ENCODE measurements at places on chromosomes 12 and 14.

GRCh38 chr12:111434049-111434448, 28.3 kb downstream of the SH2B3 start:
- H3K27me3 ChIP-seq = no peaks in the 10 kb centered on the region
- peak overlapping the region; percentile 81 for H3K4me3 ChIP-seq
- H3K4me1 ChIP-seq = peaks cover 86% of the 10 kb centered on the region
- peak overlapping the region; percentile 98 for H3K27ac ChIP-seq
- no peak for DNase-seq

DNA sequence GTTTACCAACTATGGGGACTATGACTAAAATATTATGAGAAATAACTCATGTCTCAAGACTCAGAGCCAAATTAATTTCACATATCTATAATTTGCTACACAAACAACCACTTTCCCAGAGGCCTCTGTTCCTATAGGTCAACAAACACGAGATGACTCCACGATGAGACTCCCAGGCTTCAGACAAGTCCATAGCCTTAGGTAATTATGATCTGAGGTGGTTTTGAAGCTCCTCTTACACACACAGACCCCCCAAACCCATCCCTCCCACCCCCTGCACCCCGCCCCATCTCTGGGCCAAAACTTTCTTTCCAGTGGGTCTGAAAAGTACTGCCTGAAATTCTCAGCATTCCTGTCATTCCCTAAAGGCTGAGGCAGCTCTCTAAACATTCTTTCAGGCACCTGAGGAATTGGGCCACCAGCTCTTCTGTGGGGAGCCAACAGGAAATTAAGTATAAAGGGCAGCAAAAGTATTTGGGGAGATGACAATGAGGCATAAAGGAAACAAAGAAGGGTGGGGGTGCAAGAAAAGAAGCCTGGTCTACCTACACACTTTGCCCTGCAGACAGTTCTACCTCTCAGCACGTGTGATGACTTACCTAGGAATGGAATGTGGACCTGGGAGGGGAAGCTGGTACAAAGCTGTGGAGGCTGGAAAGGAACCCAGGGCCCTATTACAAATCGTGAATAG, 143.6 kb downstream of the PAWR start:
- no peak for DNase-seq
- H3K4me1 ChIP-seq = no peaks in the 10 kb centered on the region
- H3K36me3 ChIP-seq = no peaks in the 10 kb centered on the region
- no peak overlapping the region for H3K27ac ChIP-seq

DNA sequence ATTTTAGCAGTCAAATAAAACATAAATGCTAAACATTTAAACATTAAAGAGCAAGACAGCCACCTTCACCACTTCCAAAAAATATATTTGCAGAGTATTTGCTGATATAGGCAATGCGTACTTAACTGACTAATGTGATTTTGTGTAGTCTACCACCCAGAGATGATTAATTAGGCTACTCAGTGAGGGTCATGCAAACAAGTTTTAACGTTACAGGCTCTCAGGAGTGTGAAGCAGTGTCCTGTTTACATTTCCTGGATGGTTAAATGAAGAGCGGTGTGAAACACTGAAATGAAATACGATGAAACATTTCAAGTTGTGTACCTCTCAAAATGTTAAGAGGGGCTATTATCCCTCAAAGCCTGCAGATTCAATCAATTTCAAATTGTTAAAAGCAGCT, 165.8 kb upstream of the LRIG3 start:
- no peak overlapping the region for H3K27ac ChIP-seq
- H3K36me3 ChIP-seq = no peaks in the 10 kb centered on the region
- no peaks in the 10 kb centered on the region for H3K27me3 ChIP-seq
- no peak overlapping the region for H3K4me3 ChIP-seq
- H3K4me1 ChIP-seq = no peaks in the 10 kb centered on the region
- DNase-seq = no peak

DNA sequence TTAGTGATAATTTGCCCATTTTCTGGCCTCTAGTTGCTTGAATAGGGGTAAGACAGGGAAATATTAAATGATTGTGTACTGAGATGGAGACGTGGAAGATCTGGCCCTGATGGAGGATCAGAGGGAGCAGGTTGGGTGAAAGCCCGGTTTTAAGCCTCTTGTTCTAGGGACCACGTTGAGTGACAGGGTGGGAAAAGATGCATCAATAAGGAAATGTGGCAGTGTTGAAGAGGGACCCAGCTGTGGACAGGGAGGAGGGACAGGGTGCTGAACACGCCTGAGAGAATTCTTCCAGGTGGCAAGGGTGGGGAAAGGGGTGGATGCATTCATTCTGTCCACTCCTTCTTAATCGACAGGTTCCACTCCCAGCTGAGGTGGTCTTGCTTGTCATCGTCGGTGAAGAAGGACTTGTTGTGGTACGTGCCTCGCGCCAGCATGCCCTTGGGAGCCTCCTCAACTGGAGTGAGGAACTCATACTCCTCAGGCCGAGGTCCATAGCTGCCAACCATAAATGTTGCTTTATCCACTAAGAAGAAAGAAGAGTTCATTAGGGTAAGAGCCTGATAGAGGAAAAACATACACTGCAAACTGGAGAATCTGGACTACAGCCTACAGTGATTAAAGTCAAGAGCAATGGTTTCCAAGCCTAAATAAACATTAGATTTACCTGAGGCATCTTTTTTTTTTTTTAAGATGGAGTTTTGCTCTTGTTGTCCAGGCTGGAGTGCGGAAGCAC, 4.0 kb upstream of the ERP27 start:
- H3K27me3 ChIP-seq = no peaks in the 10 kb centered on the region
- peaks cover 87% of the 10 kb centered on the region for H3K36me3 ChIP-seq
- H3K27ac ChIP-seq = peak overlapping the region; percentile 2
- H3K4me3 ChIP-seq = no peak overlapping the region

DNA sequence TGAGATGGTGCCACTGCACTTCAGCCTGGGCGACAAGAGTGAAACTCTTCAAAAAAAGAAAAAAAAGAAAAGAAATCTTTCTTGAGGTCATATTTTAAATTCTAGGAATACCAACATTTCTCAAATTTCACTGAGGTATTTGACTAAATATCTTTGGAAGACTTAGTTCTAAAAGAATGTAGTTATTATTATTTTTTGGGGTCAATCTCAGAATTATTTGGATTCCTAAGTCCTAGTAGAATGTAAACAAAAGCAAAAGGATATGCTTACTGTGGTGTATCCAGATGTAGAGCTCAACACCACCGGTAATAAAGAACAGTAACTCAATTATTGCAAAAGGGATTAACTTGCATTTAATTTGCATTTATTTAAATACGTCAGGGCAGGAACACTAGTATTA, 25.0 kb downstream of the PRICKLE1 start:
- H3K4me1 ChIP-seq = no peaks in the 10 kb centered on the region
- H3K4me3 ChIP-seq = no peak overlapping the region
- H3K36me3 ChIP-seq = no peaks in the 10 kb centered on the region
- no peak overlapping the region for H3K27ac ChIP-seq
- no peak for DNase-seq
- peaks cover 5% of the 10 kb centered on the region for H3K27me3 ChIP-seq

DNA sequence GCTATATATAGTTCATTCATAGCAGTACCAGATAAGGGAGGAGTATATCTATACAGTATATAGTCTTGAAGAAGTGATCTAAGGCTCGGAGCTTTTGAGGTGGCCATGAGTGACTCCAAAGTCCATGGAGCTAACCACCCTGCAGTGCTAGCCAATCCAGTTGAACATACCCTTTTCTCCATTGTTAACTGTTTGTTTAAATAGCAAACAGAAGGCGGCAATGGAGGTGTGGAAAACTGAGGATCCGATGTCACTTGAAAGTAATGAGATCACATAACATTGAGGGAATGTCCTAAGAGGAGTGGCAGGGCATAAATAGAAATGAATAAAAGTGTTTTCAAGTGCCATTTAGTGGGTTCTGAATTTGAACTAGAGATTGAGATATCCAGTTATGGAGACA, 12.4 kb upstream of the SNAPC1 start:
- H3K4me3 ChIP-seq = peak overlapping the region; percentile 91
- H3K27ac ChIP-seq = peak overlapping the region; percentile 41
- peaks cover 56% of the 10 kb centered on the region for H3K4me1 ChIP-seq
- no peaks in the 10 kb centered on the region for H3K27me3 ChIP-seq
- DNase-seq = no peak
- peaks cover 43% of the 10 kb centered on the region for H3K36me3 ChIP-seq

DNA sequence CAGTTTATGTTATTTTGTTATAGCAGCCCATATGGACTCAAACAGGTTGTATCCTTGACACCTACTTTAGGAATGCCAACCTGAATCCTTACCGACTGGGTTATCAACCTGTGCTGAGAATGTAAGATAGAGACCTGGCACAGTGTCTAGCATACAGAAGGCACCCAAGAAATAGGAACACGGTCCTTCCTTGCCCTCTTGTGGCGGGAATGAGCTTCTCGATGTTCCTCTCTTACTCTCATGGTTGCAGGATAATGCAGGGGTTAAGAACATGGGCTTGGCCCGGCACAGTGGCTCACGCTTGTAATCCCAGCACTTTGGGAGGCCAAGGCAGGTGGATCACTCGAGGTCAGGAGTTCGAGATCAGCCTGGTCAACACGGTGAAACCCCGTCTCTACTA, 6.5 kb downstream of the C12orf43 start:
- no peak for DNase-seq
- no peaks in the 10 kb centered on the region for H3K27me3 ChIP-seq
- H3K27ac ChIP-seq = no peak overlapping the region
- H3K36me3 ChIP-seq = peaks cover 39% of the 10 kb centered on the region
- peaks cover 5% of the 10 kb centered on the region for H3K4me1 ChIP-seq

DNA sequence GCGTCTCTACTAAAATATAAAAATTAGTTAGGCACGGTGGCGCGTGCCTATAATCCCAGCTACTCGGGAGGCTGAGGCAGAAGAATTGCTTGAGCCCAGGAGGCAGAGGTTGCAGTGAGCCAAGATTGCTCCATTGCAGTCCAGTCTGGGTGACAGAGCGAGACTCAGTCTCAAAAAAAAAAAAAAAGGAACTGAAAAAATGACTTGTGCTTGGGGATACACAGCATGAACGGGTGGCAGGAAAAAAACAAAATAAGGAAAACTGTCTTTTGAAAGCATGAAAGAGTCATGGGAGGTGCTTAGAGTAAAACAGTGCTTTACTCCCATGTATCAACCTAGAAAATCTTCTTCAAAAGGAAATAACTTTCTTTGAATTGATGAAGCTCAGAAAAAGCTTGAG, 80.8 kb downstream of the TMTC1 start:
- no peaks in the 10 kb centered on the region for H3K27me3 ChIP-seq
- H3K27ac ChIP-seq = no peak overlapping the region
- no peak for DNase-seq
- no peaks in the 10 kb centered on the region for H3K36me3 ChIP-seq
- H3K4me3 ChIP-seq = no peak overlapping the region

GRCh38 chr12:83365317-83365716, 678.6 kb downstream of the TMTC2 start:
- no peaks in the 10 kb centered on the region for H3K36me3 ChIP-seq
- H3K4me1 ChIP-seq = no peaks in the 10 kb centered on the region
- no peak overlapping the region for H3K27ac ChIP-seq
- no peak for DNase-seq
- H3K27me3 ChIP-seq = no peaks in the 10 kb centered on the region

DNA sequence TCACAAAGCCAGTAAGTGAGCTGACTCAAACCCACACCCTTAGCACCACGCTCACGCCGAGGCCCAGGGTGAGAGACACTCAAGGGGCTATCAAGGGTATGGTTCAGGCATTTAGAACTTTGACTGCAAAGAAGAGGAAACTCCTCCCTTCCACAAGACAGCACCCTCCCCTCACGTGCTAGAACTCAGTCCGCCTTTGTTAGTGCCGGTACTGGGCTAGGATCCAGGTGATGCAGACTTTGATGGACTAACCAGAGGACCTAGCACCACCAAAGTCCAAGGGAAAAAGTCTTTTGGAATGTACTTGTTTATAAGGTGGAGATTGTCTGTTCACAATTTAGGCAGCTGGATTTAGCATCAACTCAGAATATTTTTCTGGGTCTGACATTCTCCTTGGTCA, 33.7 kb downstream of the VWF start:
- no peak overlapping the region for H3K4me3 ChIP-seq
- no peaks in the 10 kb centered on the region for H3K4me1 ChIP-seq
- no peaks in the 10 kb centered on the region for H3K36me3 ChIP-seq
- no peak overlapping the region for H3K27ac ChIP-seq

DNA sequence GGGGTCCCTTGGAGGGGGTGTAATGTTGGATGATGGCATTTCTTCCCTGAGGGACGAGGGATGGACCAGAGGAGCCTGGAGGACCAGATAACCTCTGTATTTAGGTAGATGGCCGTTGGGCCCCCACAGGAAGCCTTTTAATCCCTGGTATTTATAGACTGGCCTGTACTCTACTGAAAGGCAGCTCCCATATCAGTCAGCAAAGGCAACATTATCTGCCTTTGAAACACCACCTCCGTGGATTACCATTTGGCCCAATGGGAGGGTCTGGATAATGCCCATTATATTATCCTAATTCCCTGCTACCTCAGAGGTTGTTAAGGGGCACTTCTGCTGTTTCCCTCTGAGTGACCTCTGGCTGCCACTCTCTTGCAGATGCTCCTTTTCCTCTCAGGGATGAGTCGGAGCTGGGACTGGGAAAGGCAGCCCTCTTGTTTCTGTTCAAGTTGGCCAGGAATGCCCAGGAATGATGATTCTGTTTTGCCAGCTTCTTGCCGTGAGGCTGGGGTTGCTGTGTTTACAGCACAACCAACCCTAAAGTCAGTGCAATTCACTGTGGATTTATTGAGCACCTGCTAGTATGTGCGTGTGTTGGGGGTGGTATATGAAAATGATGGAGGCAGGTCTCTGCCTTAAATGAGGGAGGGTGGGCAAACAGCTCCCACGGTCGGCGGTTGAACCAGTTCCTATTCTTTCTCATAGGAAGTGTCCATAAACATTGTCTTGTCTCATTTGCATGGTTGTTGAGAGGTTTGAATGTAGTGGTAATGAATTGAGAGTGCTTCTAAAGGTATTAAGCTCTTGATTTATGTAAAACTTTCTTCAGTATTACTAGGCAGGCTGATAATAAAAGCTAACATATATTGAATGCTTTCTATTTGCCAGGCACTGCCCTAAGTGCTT, 18.1 kb downstream of the SUSD6 start:
- peaks cover 78% of the 10 kb centered on the region for H3K4me1 ChIP-seq
- DNase-seq = no peak
- H3K4me3 ChIP-seq = peak overlapping the region; percentile 21
- peak overlapping the region; percentile 14 for H3K27ac ChIP-seq
- H3K36me3 ChIP-seq = peaks cover 13% of the 10 kb centered on the region

DNA sequence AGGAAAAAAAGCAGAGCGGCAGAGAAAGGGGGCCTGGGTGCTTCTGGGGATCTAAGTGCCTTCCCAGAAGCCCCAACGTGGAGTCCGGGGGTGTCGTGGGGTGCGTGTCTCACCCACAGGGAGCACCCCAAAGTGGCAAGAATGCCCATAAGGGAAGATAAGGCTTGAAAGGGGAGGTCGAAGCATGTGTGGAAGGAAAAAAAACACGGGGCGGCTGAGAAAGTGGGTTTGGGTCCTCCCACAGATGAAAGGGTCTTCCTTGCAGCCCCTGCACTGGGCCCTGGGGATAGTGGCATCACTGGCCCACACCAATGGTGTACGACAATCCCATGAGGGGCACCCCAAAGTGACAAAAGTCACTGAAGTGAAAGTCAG, 275.5 kb downstream of the ALG10 start:
- no peaks in the 10 kb centered on the region for H3K27me3 ChIP-seq
- H3K36me3 ChIP-seq = no peaks in the 10 kb centered on the region
- H3K27ac ChIP-seq = no peak overlapping the region
- no peak for DNase-seq
- no peaks in the 10 kb centered on the region for H3K4me1 ChIP-seq

- no peaks in the 10 kb centered on the region for H3K4me1 ChIP-seq
- no peak overlapping the region for H3K4me3 ChIP-seq
- H3K27ac ChIP-seq = no peak overlapping the region
- no peak for DNase-seq
- peaks cover 5% of the 10 kb centered on the region for H3K27me3 ChIP-seq
Measured at GRCh38 chr14:69475194-69475818, 9.2 kb upstream of the PLEKHD1 start.

Data from T-helper 2 cell treated with Interferon-gamma antibody and Interleukin-4, amounts not matched to agents 5 μg/mL and 100 μg/mL, for 36 hours (primary cell).